Fibroblast of lung (primary cell): ENCODE measurements at places on chromosomes 5 and 9.

- DNase-seq: no peak
These were observed 28.7 kb downstream of the LARP1 start for GRCh38 chr5:154783774-154784460.

DNA sequence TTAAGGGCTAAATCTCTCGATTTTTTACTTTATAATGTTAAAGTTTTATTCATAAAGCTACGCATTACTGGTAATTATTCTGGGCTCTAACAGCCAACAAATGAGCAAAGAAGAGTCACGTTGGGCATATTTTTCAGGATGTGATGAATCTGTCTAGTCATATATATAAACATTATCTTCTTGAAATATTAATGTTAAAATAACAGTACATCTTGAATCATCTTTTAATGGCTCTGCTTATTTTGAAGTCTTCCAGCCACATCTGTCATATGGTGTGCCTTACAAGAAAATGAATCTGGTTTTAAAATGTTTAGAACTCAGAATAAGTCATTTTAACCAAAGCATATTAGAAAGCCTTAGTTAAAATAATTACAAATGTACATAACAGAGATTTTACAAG is 96.9 kb downstream of the CWC27 start:
- no peak for DNase-seq

- no peak for DNase-seq
These were observed 114.7 kb upstream of the GDNF start for GRCh38 chr5:37954561-37954960.

- DNase-seq: no peak
These were observed 175.2 kb downstream of the ZSWIM6 start for GRCh38 chr5:61507232-61507631.

- DNase-seq: no peak
These were observed 6.2 kb downstream of the NEK6 start for GRCh38 chr9:124263800-124264426.

- no peak for DNase-seq
These were observed 10.5 kb downstream of the HABP4 start for GRCh38 chr9:96460470-96460869.

- no peak for DNase-seq
These were observed 48.4 kb upstream of the EPB41L4A start for GRCh38 chr5:112467485-112467884.

DNA sequence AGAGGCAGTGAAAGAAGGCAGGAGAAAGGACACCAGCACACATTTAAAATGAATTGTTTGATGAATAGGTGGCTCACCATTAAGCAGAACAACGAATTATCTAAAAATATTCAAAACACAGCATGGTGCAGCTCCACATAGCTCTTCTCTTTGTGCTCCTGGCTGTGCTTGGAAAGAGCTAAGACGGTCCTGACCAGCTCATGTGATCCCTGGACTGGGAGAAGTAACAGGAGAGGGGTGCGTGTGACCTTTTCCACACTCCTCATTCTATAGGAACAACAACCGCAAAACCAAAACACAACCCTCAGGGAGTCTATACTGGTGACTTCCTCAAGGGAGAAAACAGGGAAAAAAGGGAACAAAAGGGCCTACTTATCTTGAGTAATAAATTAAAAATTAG is 140.5 kb downstream of the DIRAS2 start:
- no peak for DNase-seq

DNA sequence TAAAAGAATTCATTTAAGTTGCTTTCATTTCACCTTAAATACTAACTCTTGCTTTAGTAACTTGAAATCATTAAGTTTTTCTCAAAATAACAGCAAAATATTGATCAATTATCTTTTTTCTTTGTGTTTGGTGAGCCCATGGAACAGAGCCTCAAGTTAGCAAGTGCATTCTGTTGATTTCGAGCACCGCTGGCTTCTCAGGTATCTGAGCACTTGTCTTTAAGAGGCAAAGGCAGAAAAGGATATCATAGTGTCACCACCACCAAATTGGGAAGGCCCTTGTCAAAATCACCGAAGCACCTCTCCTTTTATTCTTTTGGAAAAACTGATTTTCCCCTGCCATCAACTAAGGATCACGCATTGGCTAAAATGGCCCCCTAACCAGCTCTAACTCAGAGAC is 17.1 kb upstream of the CTNNAL1 start:
- no peak for DNase-seq

DNA sequence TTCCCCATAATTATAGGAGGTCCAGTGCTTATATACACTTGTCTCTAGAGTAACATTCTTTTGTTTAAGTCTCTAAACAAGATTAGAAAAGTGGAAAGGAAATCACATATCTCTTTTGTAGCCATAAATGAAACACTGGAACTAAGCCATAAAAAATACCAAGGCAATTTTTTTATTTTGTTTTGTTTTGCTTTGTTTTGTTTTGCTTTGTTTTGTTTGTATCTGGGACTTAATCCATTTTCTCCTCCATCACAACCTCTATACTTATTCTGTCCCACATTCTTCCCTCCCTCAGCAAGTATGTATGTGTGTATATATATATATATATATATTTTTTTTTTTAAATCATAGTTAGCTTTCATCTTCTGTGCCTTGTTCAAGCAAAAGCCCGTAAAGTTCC is 436.6 kb upstream of the MPDZ start:
- DNase-seq: no peak

DNA sequence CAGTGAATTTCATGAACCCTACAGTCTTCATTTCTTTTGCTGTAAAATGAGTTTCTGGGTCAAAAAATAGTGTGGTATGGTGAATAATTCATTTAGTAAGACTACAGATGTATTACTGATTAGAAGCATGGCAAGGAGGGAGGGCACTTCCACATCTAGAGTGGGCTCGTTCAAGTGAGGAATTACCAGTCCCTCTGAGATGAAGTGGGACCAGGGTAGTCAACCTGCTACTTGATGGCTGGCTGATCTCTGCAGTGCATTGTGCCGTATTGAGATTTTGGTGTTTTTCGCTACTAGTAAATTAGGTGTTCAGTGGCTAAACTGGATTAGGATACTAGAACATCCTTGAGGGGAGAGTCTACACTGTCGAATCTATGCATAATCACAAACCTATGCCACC is 10.8 kb downstream of the CDC37L1 start:
- no peak for DNase-seq

DNA sequence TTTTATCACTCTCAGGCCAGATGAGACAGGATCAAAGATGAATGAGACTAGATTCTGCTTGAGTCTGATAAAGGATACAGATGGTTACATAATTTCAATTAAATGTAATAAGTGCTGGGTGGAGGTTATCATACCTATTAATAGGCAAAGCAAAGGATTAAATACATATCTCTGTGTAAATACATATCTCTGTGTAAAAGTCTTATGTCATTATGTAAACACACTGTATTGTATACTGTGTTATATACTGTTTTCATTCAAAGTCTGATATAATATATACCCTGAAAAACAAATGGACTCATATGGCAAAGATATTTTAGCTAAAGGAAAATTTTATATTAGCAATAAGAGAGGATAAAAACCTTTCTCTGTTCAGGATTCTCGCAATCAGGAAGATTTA is 605.8 kb upstream of the PTGER4 start:
- no peak for DNase-seq

DNA sequence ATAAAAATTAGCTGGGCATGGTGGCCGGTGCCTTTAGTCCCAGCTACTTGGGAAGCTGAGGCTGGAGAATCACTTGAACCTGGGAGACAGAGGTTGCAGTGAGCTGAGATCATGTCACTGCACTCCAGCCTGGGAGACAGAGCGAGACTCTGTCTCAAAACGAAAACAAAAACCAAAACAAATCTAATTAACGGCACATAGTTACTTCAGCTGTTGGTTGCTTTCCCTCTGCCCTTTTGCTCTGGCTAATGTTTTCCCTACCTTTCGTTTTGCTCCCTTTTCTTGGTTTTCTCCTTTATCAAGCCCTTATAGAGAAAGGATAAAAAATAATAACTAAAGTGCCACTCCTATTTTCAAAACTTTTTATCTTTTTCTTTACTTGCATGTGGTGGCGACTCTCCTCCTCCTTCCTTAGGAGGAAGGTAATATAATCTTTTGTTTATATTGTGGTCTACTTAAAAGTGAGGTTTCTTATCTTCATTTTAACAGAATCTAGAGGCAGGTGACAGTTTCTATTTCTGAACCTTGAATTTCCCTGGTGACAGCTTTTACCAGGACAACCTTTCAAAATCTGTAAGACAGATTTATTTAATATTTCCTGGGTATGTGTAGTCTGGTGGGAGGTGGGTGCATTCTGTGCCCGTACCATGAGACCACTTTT is 125.4 kb downstream of the ARHGEF28 start:
- DNase-seq: no peak

- no peak for DNase-seq
These were observed 97.1 kb upstream of the IRX2 start for GRCh38 chr5:2848619-2849018.

DNA sequence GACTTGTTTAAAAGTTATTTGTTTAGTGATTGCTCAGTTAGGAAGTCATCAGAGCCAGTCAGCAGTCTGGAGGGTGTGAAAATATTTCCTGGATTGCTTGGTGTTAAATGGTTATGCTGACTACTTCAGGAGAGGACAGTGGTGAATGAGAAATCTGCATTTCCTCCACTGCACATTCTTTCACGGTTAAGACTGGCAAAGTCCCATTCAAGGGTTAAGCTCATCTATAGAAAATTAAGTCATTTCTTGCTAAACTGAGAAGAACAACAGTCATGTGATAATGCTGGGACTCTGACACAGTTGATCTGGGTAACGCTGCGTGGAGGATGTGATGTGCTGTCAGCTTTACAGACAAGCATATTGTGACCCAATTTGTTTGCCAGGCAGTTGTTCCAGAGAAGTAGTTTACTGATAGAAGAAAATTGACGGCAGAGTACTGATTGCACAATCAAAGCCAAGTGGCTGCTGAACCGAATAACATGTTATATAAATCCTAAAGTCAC is 80.4 kb downstream of the GRAMD2B start:
- DNase-seq: peak; percentile 50

GRCh38 chr5:90968319-90968718 is 409.7 kb downstream of the ADGRV1 start:
- peak; percentile 75 for DNase-seq

DNA sequence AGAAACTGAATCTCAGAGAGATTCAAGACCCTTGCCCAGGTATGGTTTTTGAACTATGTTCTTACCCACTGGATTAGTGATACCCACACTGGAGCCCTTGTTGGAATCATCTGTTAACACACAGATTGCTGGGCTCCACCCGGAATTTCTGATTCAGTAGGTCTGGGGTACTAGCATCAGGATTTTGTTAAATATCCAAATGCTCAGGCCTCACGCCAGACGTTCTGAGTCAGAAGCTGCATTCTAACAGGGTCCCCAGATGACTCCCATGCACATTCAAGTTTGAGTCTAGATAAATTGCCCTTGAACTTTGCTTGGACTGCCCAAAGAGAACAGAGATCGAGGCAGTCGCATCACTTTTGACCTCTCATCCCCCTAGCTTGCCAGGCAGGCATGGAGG is 182.0 kb upstream of the WWC1 start:
- DNase-seq: no peak

DNA sequence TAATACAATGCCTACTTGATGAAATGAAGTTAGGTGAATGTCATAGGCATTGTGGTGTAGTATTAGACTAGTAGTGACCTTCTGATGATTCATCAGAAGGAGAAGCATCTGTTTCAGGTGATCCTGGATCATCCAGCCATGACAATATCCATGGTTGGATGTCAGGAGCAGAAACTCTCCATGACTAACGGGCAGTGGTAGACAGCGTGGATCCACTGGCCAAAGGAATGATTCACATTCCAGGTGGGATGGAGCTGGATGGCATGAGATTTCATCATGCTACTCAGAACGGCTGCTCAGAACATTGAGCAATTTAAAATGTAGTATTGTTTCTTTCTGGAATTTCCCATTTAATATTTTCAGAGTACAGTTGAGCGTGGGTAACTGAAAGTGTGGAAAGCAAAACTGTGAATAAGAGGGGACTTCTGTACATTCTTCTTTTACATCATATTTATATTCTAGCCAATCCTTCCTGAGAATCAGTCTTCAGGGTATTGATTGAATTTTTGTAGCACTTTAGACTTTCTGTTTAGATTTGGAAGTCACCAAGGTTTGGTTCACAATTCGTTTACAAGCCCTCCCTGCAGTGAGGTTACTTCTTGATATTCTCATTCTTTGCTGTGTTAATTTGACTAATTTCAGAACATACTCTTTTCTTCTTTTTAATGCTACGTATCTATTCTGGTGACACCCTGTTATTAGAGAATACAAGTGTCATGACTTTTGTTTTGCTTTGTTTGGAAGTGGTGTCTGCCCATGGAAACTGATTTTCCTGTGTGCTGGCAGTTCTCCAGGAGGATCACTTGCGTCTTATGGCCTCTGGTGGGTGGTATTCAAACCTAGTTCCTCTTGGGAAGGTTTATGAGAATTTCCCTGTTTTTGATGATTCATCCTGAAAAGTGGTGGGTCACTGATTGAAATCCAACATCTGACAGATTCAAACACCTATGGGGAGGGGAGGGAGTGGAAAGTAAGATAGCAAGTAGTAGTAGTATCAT is 12.2 kb upstream of the CLINT1 start:
- DNase-seq: peak; percentile 53

GRCh38 chr9:23702311-23702922 is 123.6 kb downstream of the ELAVL2 start:
- DNase-seq: no peak

GRCh38 chr9:92342825-92343488 is 17.2 kb downstream of the CENPP start:
- peak; percentile 41 for DNase-seq

- DNase-seq: no peak
These were observed 61.1 kb upstream of the SAP30L start for GRCh38 chr5:154384480-154385235.

GRCh38 chr9:128765499-128765898 is 6.2 kb downstream of the ZER1 start:
- DNase-seq: no peak

GRCh38 chr9:121844098-121844497 is 192.7 kb downstream of the DAB2IP start:
- no peak for DNase-seq

GRCh38 chr5:88682131-88682530 is 200.9 kb downstream of the MEF2C start:
- DNase-seq: no peak

DNA sequence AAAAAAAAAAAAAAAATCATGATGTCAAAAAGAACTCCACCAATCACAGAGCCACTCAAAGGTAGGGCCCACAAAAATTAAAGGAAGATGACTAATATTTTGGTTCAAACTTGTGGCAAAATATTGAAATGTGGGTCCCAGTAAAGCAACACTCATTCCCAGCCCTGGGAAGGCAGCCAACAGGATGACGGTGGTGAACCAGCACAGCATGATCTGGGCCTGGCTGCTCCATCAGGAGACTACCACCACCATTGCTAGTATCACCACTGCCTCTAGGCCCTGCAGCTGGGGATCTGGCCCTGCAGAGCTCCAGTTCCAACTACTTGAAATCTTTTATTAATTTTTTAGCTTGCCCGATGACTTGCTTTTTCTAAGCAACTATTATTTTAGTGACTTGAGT is 206.8 kb upstream of the ITGA1 start:
- DNase-seq: peak; percentile 54

GRCh38 chr5:136047858-136048257 is 19.1 kb downstream of the TGFBI start:
- DNase-seq: no peak
